Tibial artery (tissue), 4 donors: ENCODE measurements at places on chromosomes 3 and 15.
A peak's percentile ranks its signal among the peaks of the same experiment; 100 is the strongest.

DNA sequence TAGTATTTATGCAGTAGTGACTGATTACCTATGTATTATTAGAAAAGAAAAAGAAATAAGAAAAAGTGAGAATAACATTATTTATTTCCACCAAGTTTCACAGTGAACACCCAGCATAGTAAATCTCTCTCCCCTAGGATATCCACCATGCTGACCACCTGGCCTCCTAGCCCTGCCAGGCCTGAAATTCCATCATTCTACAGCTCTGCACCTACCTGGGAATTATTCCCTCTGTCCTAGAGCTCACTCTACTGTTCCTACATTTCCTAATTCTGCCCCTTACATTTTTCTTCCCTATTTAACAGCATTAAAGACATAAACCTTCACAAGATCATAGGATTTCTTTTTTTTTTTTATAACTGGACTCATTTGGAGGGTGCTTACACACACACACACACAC is 525.3 kb upstream of the PPP2R3A start:
- no peak for DNase-seq

- DNase-seq: no peak
Observed at GRCh38 chr3:40895109-40895508, 304.2 kb upstream of the CTNNB1 start.

GRCh38 chr3:123148772-123149171 is 53.0 kb upstream of the SEC22A start:
- DNase-seq: no peak

GRCh38 chr3:84891851-84892250 is 66.9 kb upstream of the CADM2 start:
- no peak for DNase-seq

GRCh38 chr3:14440531-14441239 is 38.3 kb downstream of the SLC6A6 start:
- no peak for DNase-seq

- DNase-seq: no peak
Observed at GRCh38 chr3:183563536-183563874, 8.0 kb upstream of the KLHL6 start.

DNA sequence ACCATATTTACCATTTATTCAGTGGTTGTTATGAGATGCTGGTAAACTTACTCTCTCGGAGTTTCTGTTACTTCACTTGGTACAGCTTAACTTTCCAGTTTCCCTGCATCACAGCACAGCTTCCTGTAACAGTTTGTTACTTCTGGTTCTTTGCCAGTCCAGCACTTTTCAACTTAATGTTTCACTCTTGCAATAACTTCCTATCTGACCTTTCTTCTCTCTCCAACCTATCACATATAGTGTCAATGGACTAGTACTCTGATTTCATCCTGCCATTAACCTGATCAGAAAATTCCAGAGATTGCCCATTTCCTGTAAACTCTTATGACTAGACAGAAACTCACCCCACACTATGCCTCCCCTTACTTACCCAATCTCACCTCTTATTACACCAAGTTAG is 3.9 kb upstream of the ATP11B start:
- no peak for DNase-seq

GRCh38 chr15:31503256-31503655 is 176.6 kb downstream of the KLF13 start:
- no peak for DNase-seq

- no peak for DNase-seq
Observed at GRCh38 chr3:56096999-56097398, 371.3 kb downstream of the ERC2 start.

DNA sequence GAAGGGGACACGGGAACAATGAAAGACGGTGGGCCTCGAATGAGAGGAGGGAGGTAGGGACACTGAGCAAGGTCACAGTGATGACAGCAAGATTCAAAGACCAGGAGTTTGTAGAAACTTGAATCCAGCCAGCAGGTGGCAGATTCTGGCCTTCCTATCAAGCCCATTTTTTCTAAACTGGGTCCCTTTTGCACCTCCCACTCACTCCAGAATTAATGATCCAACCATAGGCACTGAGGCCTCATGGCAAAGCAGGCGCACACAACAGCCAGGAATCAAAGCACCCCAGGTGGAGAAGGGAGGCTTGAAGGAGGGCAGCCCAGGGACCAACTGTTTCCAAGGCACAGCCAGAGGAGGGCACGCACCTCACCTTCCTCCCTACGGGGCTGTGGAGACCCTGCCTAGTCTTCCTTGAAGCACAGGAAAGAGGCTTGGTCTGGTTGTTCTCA is 90.2 kb downstream of the ANP32A start:
- DNase-seq: peak; percentile 34

GRCh38 chr15:22954798-22955543 is 25.2 kb downstream of the CYFIP1 start:
- no peak for DNase-seq

- DNase-seq: no peak
Observed at GRCh38 chr3:157477441-157477840, 25.8 kb downstream of the VEPH1 start.

DNA sequence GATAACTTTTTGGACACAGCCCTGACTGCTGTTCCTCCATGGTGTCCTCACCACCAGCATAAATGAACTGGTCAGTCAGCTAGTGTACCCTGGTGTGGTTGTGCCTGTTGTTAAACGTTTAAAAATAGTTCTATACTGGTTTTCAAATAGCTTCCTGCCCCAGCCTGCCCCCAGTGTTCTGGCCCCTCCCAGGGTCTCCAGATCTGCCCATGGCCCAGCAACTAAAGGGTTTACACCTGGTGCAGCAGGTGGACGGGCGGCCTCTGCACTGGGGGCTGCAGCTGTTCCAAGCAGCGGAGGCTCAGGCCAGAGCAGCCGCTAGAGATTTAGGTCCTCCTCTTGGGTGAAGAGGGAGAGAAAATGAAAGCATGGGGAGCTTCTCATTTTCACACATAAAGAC is 6.1 kb upstream of the NR2E3 start:
- DNase-seq: no peak

DNA sequence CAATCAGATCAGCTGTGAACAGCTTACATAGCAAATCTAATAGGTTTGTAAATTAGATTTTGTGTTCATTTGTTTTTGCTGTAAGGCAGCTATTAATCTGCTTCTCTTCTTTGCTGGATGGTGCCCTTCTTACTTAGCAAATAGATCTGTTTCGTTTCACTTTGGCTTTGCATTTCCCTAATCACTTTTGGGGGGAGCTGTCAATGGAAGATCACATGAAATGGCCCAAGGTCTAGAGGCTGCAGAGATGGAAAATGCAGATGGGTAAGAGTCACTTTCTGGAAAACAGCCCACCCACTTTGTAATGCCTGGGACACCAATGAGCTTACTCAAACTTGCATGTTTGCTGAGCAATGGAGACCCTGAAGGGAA is 36.4 kb downstream of the ST8SIA2 start:
- no peak for DNase-seq

DNA sequence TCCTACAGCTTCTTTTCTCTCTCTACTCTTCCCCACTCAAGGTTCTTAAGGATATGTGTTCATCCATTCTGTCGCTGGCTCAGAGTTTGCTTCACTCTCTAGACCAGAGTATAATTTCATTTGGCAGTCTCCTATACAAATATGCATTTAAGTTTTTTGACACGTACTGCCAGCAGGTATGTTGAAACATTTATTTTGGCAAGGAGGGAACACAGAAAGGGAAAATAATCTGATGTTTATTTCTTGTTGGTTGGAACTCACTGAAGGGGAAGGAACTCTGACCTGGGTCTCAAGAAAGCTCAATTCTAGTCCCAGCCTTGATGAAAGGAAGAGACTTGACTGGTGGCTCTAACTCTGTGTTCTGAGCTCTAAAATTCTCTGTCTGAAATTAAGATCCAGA is 21.6 kb downstream of the FANCD2 start:
- no peak for DNase-seq

DNA sequence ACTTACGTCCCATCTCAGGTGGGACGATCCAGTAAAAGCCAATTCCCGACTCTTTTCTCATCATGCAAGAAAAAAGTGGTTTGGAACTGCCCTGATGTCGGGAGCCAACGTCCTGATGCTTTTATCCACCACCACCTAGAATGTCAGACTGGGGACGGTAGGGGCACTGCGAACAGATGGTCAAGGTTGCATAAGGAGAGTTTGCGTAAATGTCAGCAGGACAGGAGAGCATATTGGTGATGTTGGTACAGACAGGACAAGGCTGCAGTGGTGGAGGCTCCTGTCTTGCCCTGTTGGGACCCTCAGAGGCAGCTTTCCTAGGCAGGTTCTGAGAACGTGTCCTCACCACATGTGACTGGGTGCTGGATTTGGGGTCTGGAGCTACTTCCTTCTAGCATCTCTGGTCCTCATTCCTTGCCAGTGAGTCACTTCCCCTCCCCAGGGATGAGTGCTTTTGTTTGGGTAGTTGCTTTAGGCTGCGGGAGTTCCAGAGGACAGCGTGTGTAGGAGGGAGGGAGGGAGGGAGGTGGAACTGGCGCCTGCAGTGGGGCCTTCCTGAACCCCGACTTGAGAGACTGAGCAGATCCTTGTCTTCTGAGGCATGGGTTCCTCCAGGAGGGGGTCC is 21.0 kb downstream of the THSD4 start:
- DNase-seq: no peak

GRCh38 chr3:110755345-110755744 is 316.3 kb upstream of the NECTIN3 start:
- DNase-seq: no peak

- no peak for DNase-seq
Observed at GRCh38 chr3:41143421-41144031, 55.8 kb upstream of the CTNNB1 start.

GRCh38 chr3:172138792-172139507 is 99.6 kb downstream of the FNDC3B start:
- peak; percentile 77 for DNase-seq

DNA sequence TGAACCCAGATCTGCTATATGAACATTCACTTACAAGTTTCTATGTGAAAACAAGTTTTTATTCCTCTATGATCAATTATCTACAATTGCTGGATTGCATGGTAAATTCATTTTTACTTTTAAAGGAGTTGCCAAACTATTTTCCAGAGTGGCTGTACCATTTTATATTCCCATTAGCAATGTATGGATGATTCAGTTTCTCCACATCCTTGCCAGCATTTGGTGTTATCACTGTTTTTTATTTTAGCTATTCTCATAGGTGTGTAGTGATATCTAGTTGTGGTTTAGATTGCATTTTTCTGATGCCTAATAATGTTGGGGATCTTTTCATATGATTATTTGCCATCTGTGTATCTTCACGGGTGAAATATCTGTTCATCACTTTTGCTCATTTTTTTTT is 78.3 kb downstream of the APBA2 start:
- DNase-seq: no peak

DNA sequence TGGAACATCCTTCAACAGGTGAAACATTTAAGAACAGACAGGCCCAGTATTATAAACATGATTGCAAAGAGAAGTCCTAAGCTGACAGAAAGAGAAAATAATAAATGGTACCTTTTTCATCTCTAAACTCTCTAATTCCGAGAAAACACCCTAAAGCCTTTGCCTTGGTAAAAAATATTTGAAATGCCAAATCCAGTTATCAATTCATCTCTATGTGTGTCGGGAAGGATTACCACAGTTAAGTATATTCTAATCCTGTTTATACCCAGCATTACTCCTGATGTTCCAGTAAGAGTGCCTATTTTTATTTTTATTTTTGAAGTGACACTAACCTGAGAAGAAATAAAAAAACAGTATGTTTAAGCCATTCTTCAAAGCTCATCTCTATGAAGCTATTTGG is 219.3 kb upstream of the NANOGP8 start:
- DNase-seq: no peak

DNA sequence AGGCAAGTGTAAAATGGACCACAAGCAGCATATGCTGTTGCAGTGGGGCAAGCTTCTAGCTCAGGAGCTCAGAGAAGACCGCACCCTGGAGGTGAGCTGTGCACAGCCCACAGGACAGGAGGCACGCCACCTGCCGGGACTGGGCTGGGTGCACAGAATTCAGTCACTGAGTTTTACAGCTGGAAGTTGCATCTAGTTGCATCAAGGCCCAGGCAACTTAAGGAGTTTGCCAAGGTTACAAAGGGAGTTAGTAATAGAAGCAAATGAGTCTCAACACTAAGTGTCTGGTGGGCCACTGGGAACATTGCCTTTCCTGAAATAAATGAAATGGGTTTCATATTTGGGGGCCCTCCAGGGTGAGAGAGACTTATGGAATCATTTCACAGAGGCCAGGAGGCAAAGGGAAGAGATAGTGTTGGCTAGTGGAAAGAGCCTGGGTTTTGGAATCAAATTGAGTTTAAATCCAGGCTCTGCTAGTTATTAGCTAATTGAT is 36.0 kb upstream of the TIMP4 start:
- DNase-seq: no peak

DNA sequence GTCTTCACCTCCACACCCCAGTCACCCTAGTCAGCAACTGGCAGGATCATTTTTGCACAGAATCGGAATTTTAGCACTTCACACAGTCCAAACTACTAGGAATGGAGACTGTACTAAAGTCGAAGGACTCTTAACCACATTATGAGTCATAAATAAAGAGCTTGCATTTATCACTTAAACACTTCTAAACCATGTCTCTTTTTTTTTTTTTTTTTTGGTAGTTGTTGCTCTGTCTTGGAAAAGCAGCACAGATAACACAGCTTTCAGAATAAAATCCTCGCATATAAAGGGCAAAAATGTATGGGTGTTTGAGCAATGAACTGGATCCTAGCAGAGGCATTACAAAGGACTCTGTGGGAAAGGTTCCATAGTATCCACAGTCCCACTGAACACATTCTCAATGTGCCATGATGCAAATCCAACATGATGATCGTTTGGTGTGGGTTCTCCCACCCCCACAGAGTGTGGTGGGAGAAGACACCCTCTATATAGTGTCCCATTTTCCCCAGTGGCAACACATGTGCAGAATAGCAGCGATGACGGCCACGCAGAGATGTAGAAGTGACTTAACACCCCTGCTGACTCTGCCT is 47.1 kb downstream of the FOXP1 start:
- DNase-seq: no peak

GRCh38 chr3:46520531-46520930 is 22.8 kb downstream of the RTP3 start:
- DNase-seq: no peak

- DNase-seq: no peak
Observed at GRCh38 chr3:181134873-181135272, 145.3 kb upstream of the DNAJC19 start.

DNA sequence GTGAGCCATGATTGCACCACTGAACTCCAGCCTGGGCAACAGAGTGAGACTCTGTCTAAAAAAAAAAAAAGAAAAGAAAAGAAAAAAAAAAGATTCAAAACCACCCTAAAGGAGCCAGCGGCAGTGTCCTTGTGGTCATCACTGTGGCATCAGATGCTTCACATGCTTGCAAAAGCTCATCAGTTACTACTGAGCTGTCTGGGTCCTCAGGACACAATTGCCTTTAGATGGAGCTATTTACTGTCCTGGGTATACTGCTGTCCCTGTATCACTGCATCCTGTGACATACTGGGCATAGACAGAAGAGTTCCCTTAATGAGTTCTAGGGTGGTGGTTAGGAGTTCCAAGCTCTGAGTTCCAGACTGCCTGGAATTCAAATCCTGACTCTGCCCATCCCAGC is 85.8 kb downstream of the LINGO1 start:
- DNase-seq: no peak

- no peak for DNase-seq
Observed at GRCh38 chr3:108486941-108487340, 23.5 kb downstream of the MYH15 start.
